ENCODE measurements at places on chromosomes 6 and 20. TPM values are rescaled to one million over a fixed set of nuclear protein-coding genes. Genes with fewer than 3 reads are reported as not detected.

The SIRPD gene
- total RNA-seq = not detected

DNA sequence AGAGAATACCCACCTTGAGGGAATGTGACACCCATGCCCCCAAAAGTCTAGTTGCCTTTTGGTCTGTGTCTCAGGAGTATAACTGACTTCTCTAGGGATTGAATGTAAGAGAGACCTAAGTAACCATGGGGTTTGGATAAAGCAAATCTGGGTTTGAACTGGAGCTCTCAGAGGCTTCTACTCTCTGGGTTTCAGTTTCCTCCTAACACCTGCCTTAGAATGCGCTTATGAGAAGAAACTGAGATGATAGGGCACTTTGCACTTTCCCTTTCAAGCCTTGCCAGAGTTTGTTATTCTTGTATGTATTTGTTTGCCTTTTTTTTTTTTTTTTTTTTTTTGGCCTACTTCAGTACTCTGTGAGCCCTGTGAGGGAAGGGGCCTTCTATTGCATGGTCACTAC, 19.4 kb downstream of the SDHAF4 start:
- no peak overlapping the region for H3K27ac ChIP-seq
- H3K36me3 ChIP-seq = no peaks in the 10 kb centered on the region
- DNase-seq = no peak
- no peaks in the 10 kb centered on the region for H3K4me1 ChIP-seq

- H3K27me3 ChIP-seq = no peaks in the 10 kb centered on the region
- no peak overlapping the region for H3K27ac ChIP-seq
- no peak for DNase-seq
- no peak overlapping the region for H3K4me3 ChIP-seq
- H3K4me1 ChIP-seq = peaks cover 29% of the 10 kb centered on the region
Observed at GRCh38 chr6:170372380-170373325, 66.1 kb downstream of the FAM120B start.

DNA sequence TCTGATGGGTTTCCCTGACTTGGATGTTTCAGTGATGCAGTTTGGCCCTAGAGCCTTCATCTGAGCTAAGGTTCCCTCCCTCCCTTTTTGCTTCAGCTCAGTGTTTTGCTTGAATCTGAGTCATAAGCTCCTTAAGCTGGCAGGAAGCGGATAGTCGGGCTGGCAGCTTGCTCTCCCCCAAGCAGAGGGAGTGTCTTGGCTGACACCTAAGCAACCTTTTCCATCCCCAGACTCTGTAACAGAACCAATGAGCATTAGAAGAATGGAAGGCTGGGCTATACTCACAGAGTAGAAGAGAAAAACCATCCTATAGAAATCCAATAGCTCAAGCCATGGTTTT, 98.3 kb downstream of the HAO1 start:
- no peaks in the 10 kb centered on the region for H3K36me3 ChIP-seq
- peaks cover 42% of the 10 kb centered on the region for H3K4me1 ChIP-seq
- no peak overlapping the region for H3K4me3 ChIP-seq
- H3K27ac ChIP-seq = peak overlapping the region; percentile 85
- no peaks in the 10 kb centered on the region for H3K27me3 ChIP-seq
- DNase-seq = peak; percentile 40

GRCh38 chr20:50314678-50315335, 124.2 kb downstream of the CEBPB start:
- peaks cover 17% of the 10 kb centered on the region for H3K27me3 ChIP-seq
- H3K36me3 ChIP-seq = no peaks in the 10 kb centered on the region
- no peak for DNase-seq

- no peaks in the 10 kb centered on the region for H3K36me3 ChIP-seq
- H3K27me3 ChIP-seq = no peaks in the 10 kb centered on the region
- peak; percentile 83 for DNase-seq
- H3K4me3 ChIP-seq = peak overlapping the region; percentile 13
- peak overlapping the region; percentile 57 for H3K27ac ChIP-seq
Observed at GRCh38 chr6:169070506-169071176, 183.0 kb downstream of the THBS2 start.

GRCh38 chr6:71510057-71510713, 221.6 kb downstream of the OGFRL1 start:
- no peak overlapping the region for H3K27ac ChIP-seq
- DNase-seq = peak; percentile 80
- H3K36me3 ChIP-seq = no peaks in the 10 kb centered on the region
- H3K4me1 ChIP-seq = peaks cover 27% of the 10 kb centered on the region
- no peaks in the 10 kb centered on the region for H3K27me3 ChIP-seq

The RSPO3 gene
- not detected for total RNA-seq

GRCh38 chr20:21189761-21190523, 64.1 kb downstream of the KIZ start:
- no peaks in the 10 kb centered on the region for H3K4me1 ChIP-seq
- H3K36me3 ChIP-seq = no peaks in the 10 kb centered on the region
- no peaks in the 10 kb centered on the region for H3K27me3 ChIP-seq
- no peak overlapping the region for H3K4me3 ChIP-seq
- DNase-seq = no peak
- H3K27ac ChIP-seq = no peak overlapping the region

The OR12D1 gene
- total RNA-seq = not detected

The OR2J3 gene
- total RNA-seq = not detected

The CNKSR3 gene
- total RNA-seq = 4.0 TPM

- H3K4me1 ChIP-seq = no peaks in the 10 kb centered on the region
- H3K4me3 ChIP-seq = no peak overlapping the region
- no peaks in the 10 kb centered on the region for H3K36me3 ChIP-seq
- no peak overlapping the region for H3K27ac ChIP-seq
Observed at GRCh38 chr20:24783631-24784492, 165.2 kb upstream of the CST7 start.

- H3K4me3 ChIP-seq = no peak overlapping the region
- no peak overlapping the region for H3K27ac ChIP-seq
- DNase-seq = no peak
Observed at GRCh38 chr6:133623621-133624020, 265.3 kb upstream of the TCF21 start.

GRCh38 chr6:50889497-50889896, 70.8 kb downstream of the TFAP2B start:
- H3K27me3 ChIP-seq = no peaks in the 10 kb centered on the region
- no peak overlapping the region for H3K4me3 ChIP-seq
- no peak overlapping the region for H3K27ac ChIP-seq
- no peaks in the 10 kb centered on the region for H3K4me1 ChIP-seq
- no peak for DNase-seq

The PTCRA gene
- total RNA-seq = not detected

The EFCAB8 gene
- total RNA-seq = 1.1 TPM

DNA sequence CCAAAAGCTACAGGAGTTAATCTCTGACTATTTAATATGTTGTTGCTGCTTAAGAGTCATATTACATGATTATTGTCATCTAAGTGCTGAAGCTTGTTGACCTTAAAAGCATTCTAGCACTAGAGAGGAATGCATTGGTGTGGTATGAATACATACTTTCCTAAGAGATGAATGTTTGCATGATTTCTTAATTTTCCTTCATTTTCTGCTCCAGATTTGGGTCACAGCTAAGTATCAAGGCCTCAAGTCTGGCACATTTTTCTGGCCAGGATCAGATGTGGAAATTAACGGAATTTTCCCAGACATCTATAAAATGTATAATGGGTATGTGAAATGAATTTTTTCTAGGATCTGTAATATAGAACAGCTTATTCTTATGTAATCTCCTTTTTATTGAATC, 53.6 kb downstream of the ENPP1 start:
- no peak overlapping the region for H3K27ac ChIP-seq
- H3K4me1 ChIP-seq = peaks cover 39% of the 10 kb centered on the region
- no peaks in the 10 kb centered on the region for H3K27me3 ChIP-seq
- H3K36me3 ChIP-seq = no peaks in the 10 kb centered on the region
- no peak overlapping the region for H3K4me3 ChIP-seq

The NRSN1 gene
- 0.14 TPM for total RNA-seq

GRCh38 chr6:120230008-120230407, 880.4 kb upstream of the MAN1A1 start:
- no peaks in the 10 kb centered on the region for H3K27me3 ChIP-seq
- H3K27ac ChIP-seq = no peak overlapping the region
- DNase-seq = no peak

GRCh38 chr6:127453845-127454619, 5.2 kb downstream of the KIAA0408 start:
- no peaks in the 10 kb centered on the region for H3K36me3 ChIP-seq
- H3K27ac ChIP-seq = no peak overlapping the region
- no peaks in the 10 kb centered on the region for H3K27me3 ChIP-seq
- DNase-seq = no peak
- H3K4me3 ChIP-seq = no peak overlapping the region
- no peaks in the 10 kb centered on the region for H3K4me1 ChIP-seq

The BYSL gene
- 55.6 TPM for total RNA-seq

The EDN3 gene
- not detected for total RNA-seq

The LY6G6C gene
- not detected for total RNA-seq

GRCh38 chr6:48073976-48074767, 36.8 kb downstream of the PTCHD4 start:
- H3K4me3 ChIP-seq = no peak overlapping the region
- no peak for DNase-seq
- no peaks in the 10 kb centered on the region for H3K4me1 ChIP-seq
- H3K36me3 ChIP-seq = no peaks in the 10 kb centered on the region
- no peak overlapping the region for H3K27ac ChIP-seq

The LRFN2 gene
- total RNA-seq = not detected

DNA sequence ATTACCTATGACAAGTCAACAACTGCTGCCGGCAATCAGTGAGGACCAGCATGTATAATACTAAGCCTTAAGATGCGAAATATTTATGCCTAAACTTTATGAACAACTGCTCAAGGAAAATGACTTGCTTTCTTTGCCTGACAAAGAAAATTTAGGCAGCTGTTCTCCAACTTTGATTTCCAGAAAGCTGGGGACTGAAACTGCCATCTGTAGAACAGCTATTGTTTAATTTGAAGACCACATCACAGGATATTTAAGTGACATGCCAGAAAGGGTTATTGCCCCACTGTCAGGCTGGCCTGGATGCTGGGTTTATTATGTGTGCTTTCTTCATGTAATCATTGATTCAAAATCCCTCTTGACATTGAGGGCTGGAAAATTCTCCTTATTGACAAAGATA, 153.9 kb upstream of the ENPP5 start:
- no peaks in the 10 kb centered on the region for H3K27me3 ChIP-seq
- no peak for DNase-seq
- no peak overlapping the region for H3K4me3 ChIP-seq
- H3K36me3 ChIP-seq = no peaks in the 10 kb centered on the region
- no peak overlapping the region for H3K27ac ChIP-seq

DNA sequence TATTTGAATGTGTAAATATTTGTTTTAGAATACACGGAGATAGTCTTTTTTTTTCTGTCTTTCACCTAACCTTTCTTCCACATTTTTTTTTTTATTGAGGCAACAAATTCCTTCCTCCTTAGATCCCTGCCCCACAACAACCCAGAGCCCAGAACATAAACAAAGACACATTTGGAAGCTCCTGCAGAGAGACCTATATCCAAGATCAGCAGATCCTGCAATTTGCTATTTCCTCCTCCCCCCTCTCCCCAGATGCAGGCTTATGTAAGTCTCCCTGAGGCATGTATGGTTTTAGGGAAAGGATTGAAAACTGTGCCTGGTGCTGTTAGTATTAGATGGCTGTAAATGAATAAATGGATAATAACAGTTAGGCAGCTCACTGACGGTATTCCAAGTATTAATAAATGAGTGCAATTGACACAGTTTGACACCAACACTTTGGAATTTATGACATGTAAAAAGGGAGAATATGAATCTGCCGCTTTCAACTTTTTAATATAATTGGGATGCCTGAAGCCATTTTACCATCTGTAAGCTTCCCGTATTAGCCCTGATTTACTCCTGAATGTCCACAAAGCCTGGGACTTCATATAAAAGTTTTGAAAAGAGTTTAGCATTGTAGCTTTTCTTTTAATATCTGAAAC, 608.3 kb upstream of the CITED2 start:
- no peaks in the 10 kb centered on the region for H3K27me3 ChIP-seq
- no peak overlapping the region for H3K4me3 ChIP-seq
- peaks cover 59% of the 10 kb centered on the region for H3K4me1 ChIP-seq
